ENCODE measurements at places on chromosomes 6 and 20. TPM values are rescaled to one million over a fixed set of nuclear protein-coding genes. Genes with fewer than 3 reads are reported as not detected.

Gene PHACTR1
- total RNA-seq: not detected

Gene FOXS1
- total RNA-seq: not detected

DNA sequence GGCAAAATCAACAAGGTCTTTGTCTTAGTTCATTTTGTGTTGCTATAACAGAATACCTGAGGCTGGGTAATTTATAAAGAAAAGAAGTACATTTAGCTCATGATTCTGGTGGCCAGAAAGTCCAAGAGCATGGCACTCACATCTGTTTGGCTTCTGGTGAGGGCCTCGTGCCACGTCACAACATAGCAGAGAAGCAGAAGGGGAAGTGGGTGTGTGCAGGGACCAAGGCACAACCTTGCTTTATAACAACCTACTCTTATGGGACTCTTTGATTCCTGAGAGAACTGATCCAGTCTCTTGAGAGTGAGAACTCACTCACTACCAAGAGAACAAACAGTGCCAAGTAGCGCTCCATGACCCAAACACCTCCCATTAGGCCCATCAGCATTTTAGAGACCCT lies 25.4 kb downstream of the GABRR2 start:
- no peak for DNase-seq

DNA sequence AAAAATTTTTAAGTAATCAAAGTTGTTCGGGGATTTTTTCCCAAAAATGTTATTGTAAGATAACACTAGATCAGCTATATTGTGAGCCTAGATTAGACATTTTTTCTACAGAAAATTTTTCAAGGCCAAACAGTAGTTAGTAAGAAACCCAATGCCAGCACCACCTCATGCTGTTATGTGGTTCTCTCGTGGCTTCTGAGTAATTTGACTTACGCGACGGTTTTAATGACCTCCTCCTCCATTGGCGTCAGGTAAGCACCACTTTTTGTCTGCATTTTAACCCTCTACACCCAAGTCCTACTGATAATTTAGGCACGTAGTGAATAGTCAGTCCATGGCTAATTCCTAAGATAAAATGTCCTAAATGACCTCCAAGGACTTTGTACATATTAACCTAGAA lies 9.7 kb downstream of the RPS6KA2 start:
- DNase-seq: no peak

Gene WFDC10B
- total RNA-seq: not detected

GRCh38 chr6:109962271-109962670 lies 15.8 kb upstream of the GPR6 start:
- no peak for DNase-seq

Gene DEFB132
- not detected for total RNA-seq

Gene SEL1L2
- not detected for total RNA-seq

Gene LTV1
- total RNA-seq: 122 TPM

Gene C6orf163
- 0.79 TPM for total RNA-seq

DNA sequence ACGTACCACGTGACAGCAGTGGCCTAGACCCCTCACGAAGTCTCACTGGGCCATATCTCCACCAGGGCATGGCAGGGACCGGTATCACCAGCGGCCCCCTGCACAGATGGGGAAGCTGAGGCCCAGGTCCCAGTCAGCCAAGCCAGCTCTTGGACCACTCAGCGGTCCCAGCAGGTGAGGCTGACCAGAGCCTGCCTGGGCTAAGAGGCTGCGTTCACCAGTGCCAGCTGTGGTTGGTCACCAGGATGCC lies 2.6 kb upstream of the MRGBP start:
- DNase-seq: no peak

GRCh38 chr20:54555150-54555549 lies 79.8 kb downstream of the DOK5 start:
- DNase-seq: no peak

- no peak for DNase-seq
Observed at GRCh38 chr6:46690141-46690755, 2.6 kb downstream of the TDRD6 start.

- no peak for DNase-seq
Observed at GRCh38 chr6:51568771-51569170, 518.6 kb downstream of the PKHD1 start.

- peak; percentile 58 for DNase-seq
Observed at GRCh38 chr6:99334526-99335127, 14.8 kb downstream of the FAXC start.

- DNase-seq: no peak
Observed at GRCh38 chr6:108621117-108621516, 60.4 kb downstream of the FOXO3 start.

DNA sequence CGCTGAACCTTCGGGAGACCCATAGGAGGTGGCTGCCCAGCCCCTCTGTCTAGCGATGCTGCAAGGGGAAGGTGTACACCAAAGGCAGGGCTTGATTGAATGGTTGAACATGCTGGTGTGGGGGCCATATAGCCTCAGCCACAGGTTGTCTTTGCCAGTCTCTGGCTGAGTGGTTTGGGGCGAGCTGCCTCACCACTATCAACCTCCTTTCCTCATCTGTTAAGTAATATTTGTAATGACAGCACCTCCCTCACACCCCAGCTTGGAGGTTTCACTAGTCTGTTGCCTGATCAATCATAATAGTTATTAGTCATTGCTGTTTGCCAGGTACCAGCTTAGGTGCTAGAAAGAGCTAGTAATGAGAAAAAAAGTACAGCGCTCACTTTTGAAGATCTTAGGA lies 11.8 kb upstream of the ZNF831 start:
- no peak for DNase-seq

Data from HepG2 (cell line).